Activated CD4-positive, alpha-beta T cell treated with anti-CD3 and anti-CD28 coated beads for 48 hours (primary cell): ENCODE measurements at places on chromosomes 1 and 21.

- peak; percentile 63 for DNase-seq
Observed at GRCh38 chr1:40630488-40631223, 34.8 kb downstream of the RIMS3 start.

DNA sequence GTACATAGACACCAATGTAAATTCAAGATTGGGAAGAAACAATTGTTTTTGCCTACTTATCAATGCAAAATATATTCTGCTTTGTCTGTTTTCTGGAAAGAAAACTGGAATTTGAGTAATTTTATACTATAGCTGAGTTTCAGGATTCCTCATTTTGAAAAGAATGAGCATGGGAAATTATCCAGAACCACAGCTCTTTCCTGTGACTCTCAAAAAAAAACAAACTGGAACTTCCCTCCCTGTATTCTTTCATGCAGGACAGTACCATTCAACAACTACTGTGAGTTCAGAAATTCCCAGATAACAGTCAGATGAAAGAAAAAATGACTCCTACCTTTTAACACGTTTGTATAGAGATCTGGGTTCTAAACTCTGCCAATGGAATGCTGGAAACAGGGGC, 372.4 kb downstream of the TGFB2 start:
- no peak for DNase-seq

DNA sequence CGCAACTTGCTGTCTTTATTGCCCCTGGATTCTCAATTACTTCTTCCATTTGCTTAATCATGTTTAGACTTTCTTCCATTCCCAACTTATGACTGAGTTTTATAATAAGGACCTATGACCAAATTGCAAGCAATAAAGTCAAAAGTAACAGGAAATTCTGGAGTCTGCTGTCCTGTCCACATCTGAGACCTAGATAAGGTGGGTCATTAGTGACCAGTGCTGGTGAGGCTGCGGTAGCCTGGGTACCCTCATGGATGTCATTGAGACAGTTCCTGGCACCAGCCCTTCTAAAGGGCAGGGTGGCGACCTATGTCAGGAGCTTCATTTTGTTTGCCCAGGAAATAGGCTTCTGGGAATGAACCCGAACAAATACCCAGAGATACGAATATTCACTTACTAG, 30.6 kb upstream of the SSBP3 start:
- DNase-seq = no peak

- no peak for DNase-seq
Observed at GRCh38 chr1:6776895-6777294, 8.4 kb upstream of the CAMTA1 start.
